ENCODE measurements at places on chromosomes 5 and 9.

GRCh38 chr9:95503369-95503768, 13.4 kb downstream of the PTCH1 start:
- DNase-seq: no peak

GRCh38 chr5:43099640-43100039, 21.1 kb upstream of the ZNF131 start:
- no peak for DNase-seq

- DNase-seq: no peak
Observed at GRCh38 chr5:757931-758697, 26.4 kb downstream of the ZDHHC11B start.

DNA sequence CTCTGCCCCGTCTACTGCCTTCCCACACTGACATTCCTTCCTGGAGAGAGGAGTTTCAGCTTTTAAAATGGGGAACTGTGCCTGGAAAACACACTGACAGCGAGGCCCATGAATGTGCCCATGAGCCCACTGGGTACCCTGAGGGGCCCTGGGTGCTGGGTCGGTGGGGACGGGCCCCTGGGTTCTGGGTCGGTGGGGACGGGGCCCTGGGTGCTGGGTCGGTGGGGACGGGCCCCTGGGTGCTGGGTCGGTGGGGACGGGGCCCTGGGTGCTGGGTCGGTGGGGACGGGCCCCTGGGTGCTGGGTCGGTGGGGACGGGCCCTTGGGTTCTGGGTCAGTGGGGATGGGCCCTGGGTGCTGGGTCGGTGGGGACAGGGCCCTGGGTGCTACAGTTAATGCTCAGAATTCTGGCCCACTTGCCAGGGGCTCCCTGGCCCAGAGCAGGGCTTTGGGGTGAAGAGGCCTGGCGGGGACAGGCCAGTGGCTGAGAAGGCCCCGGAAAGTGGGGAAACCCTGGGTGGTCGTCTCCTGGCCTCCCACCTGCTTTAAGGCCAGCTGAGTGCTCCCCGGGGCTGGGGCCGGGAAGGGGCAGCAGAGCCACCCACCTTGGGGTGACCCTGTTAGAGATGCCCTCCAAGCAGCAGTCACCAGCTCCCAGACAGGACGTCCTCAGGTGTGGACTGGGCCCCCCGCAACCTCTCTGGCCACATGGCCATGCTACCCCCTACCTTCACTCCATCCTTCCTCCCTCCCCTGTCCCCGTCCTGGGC, 2.5 kb downstream of the GPSM1 start:
- DNase-seq: no peak

GRCh38 chr5:120690621-120691407, 226.7 kb downstream of the PRR16 start:
- no peak for DNase-seq

- DNase-seq: peak; percentile 36
Observed at GRCh38 chr9:72661401-72662135, 140.2 kb downstream of the TMC1 start.

- peak; percentile 26 for DNase-seq
Observed at GRCh38 chr9:17648516-17648915, 69.7 kb downstream of the SH3GL2 start.

DNA sequence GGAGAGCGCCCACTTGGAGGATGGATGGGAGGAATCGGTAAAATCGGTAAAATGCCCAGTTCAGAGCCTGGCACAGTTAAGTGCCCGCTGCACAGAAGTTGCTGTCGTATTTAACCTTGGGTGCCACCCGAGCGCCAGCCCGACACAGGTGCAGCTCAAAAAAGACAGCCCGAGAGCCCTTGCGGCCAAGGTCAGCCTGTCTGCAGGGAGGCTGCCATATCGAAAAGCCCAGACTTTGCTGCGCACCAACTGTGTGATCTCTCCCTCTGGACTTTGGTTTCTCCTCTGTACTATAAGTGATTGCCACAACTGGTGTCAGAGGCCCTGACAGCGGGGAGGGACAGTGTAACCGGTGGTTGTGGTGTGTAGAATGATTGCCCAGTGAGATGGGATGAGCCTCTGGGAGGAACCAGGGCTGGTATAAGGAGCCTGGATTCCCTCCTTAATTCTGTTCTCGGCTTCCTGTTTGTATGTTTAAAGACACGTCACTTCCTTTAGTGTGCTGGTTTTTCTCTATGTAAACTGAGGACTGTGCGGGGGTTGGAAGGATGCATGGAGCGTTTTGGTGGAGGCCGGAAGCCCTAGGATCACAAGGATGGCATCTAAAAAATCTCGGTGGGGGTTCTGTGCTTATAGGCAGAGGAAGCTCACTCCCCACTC, 792 bp downstream of the NTMT1 start:
- peak; percentile 88 for DNase-seq

DNA sequence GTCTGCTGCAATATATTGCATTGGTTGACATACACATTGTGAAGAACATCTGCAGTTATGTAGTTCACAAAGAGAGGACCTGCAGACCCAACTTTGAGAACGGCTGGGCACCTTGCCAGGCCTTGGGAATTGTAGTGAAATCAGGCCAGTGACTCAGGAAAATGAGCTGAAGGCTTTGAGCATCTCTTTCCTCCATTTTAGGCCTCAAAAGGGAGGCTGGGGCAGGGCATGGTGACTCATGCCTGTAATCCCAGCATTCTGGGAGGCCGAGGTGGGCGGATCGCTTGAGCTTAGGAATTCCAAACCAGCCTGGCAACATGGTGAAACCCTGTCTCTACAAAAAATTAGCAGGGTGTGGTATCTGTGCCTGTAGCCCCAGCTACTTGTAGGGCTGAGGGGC, 1.4 kb upstream of the IPPK start:
- peak; percentile 82 for DNase-seq

GRCh38 chr5:30663536-30663935, 530.0 kb upstream of the CDH6 start:
- no peak for DNase-seq

DNA sequence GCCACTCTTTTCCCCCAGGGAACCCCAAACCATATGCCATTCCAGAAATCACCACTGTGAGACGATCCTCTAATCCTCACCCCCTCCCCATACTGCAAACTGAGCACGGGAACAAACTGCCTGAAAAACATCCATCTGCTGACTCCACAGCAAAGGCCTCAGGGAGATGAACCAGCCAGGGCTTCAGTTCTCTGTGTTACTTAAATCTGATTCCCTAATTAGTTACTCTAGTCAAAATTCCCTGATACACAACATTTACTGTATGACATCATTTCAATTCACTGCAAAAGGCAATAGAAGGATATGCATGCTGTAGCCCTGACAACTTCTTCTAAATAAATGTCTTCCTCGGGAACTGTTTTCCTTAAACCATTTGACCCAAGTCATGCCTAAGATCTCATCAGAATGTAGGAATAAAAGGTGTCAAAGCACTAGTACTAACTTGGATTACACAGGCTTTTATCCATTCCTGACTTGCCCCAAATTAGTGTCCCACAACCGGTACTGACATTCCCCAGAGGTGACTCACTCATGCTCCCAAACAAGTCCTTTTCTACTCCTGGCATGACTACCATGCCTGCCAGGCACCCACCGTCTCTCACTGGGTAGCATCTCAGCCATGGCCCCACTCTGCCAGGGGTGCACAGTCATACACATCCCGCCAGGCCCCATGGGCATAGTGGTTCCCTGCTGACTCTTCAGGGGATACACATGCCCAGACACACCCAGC, 35.0 kb downstream of the MTX3 start:
- peak; percentile 8 for DNase-seq

DNA sequence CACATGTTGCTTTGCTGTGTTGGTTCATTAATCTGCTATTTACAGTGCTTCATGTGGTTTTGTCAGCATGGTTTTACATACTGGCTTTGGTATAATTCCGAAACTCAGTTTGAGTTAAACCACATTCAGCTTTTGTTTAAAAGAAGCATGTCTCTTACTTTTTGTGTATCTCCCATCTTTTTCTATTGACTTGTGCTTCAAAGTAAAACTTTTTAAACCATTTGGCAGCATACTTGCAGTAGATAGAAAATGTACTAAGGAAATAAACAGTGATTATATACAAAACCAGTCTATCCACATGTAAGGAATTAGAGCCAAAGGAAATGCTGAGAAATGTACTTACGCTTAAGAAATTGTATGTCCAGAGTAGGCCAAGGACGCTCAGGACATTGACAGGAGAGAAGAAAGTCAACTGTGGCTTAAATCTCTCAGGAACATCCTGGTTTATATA, 286.9 kb downstream of the ARHGEF28 start:
- peak; percentile 40 for DNase-seq

DNA sequence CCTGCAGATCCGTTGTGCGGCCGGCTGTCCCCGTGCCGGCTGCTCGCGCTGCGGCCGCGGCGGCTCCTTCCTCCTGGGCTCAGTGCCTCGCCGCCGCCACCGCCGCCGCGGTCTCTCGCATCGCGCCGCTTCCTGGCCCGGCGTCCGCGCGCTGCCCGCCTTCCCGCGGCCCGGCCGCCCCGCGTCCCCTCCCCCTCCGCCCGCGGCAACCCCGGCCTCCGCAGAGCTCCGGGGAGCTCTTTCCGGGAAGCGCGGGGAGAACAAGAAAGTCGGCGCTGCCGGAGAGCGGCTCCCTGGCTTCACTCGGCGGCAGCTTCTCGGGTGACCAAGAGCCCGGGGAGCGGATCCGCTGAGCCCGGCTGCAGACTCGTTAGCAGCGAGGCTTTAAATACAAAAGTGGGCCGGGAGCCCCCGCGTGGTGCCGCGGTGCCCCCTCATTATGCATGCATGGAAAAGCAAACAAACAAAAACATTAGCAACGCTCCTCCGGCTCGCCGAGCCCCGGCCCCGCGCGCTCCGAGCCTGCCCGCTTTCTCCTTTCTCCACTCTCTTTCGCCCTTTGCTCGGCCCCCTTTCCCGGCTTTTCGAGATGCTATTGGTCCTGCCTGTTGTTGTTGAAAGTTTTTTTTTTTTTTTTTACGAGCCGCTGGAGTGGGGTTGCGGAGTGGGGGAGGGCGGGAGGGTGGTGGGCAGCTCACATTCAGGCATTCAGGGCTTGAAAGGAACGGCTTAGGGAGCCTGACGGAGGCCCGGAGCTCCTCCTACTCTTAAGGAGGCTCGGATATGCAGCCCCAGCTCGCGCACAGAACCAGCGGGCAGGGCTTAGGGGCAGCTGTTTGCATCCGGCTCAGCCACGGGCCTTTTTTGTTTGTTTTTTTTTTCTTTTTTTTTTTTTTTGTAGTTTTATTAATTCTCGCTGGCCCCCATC, at the start of gene GAS1:
Gene GAS1, minus strand, starts transcription at position 361 of the 928 bp plus-strand sequence. CDS start 727 bp downstream, outside the sequence.
- DNase-seq: peak; percentile 99

GRCh38 chr9:124553738-124554137, 46.5 kb upstream of the NR5A1 start:
- peak; percentile 80 for DNase-seq

- DNase-seq: no peak
Observed at GRCh38 chr9:118786877-118787276, 582.4 kb downstream of the BRINP1 start.

GRCh38 chr9:97501177-97501971, at the start of gene TMOD1:
TMOD1 (plus strand) TSS chr9:97501666; CDS start chr9:97524189, 22,523 bp downstream.
- DNase-seq: no peak

- peak; percentile 41 for DNase-seq
Observed at GRCh38 chr5:97044052-97044451, 98.4 kb downstream of the LIX1 start.

- peak; percentile 72 for DNase-seq
Observed at GRCh38 chr5:87400305-87400899, 12.3 kb downstream of the CCNH start.

GRCh38 chr9:110750272-110750671, 81.7 kb downstream of the MUSK start:
- peak; percentile 20 for DNase-seq

- DNase-seq: no peak
Observed at GRCh38 chr9:114007991-114008666, 70.0 kb downstream of the AMBP start.

DNA sequence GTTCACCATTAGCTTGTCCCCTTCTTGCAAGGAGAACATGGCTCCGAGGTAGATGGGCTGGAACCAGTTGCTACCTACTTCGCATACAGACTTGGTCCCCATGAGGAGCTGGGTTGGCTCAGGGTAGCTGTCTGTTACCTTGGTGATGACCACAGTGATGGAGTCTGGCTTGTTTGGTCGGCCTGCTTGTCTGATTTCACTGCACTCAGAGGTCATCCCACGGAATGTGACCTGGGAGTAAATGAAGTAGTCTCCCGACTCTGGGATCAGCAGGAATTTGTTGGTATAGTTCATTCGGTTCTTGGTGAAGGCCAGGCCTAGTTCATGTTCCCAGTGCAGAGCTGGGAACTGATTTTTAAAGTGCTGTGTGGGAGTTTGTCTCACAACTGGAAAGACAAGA, 15.3 kb downstream of the TNFSF15 start:
- no peak for DNase-seq

DNA sequence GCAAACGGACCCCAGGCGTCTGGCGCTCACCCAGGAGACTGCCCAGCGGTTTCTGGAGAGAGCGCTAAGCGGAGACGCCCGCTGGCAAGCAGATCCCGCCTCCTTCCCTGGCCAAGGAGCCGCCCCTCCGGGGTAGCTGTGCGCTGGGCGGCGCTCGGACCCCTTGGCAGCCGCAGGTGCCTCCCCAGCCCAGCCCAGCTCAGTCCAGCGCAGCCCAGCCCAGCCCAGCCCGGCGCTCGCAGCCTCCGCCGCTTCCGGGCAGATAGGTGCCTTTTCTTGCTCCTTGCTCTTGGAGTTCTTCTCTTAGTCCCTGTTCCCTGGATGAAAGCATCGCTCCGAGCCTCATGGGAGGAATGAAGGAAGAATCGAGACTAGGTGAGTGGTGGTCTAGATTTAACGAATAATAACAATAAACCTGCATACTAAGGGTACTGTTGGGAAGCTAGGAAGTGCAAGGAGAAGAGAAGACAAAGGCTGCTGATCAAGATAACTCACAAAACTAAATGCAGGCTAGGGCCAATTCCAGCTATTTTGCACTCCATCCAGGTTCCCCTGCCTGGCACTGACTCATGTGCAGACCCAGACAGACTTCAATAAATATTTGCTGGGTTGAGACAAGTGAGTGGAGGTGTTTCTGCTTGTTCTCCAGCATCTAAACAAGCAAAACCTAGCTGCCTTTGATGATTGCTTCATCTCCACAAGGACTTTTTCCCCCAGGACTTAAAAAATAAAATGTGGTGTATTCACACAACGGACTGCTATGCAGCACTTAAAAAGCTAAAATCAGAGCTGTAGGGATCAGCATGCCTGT, at the start of gene STK32A:
Gene STK32A, plus strand, starts transcription at position 202 of the 811 bp plus-strand sequence. CDS start 4,609 bp downstream, outside the sequence.
- DNase-seq: peak; percentile 8

GRCh38 chr5:3594510-3595005, 1.1 kb upstream of the IRX1 start:
- DNase-seq: no peak

DNA sequence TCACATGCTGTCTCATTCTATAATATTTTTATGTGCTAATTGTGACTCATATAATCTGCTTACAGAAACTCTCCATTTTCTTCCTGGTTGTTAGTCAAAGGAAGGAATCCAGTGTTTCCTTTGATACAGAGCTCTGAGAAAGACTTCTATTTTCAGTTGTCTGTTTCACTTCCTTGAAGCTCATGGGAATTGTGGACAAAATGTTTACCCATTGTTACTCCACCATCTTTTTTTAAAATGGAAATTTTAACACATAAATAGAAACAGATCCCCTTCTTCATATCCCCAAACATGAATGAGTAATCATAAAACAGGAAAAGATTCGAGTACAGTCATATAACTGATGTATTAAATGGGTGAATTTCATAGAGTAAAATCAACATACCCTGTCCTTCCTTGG, 42.0 kb upstream of the KCNN2 start:
- DNase-seq: no peak
